ENCODE measurements at places on chromosomes 4 and X.

- no peak for DNase-seq
These were observed 47.8 kb downstream of the TMA16 start for GRCh38 chr4:163542275-163542674.

DNA sequence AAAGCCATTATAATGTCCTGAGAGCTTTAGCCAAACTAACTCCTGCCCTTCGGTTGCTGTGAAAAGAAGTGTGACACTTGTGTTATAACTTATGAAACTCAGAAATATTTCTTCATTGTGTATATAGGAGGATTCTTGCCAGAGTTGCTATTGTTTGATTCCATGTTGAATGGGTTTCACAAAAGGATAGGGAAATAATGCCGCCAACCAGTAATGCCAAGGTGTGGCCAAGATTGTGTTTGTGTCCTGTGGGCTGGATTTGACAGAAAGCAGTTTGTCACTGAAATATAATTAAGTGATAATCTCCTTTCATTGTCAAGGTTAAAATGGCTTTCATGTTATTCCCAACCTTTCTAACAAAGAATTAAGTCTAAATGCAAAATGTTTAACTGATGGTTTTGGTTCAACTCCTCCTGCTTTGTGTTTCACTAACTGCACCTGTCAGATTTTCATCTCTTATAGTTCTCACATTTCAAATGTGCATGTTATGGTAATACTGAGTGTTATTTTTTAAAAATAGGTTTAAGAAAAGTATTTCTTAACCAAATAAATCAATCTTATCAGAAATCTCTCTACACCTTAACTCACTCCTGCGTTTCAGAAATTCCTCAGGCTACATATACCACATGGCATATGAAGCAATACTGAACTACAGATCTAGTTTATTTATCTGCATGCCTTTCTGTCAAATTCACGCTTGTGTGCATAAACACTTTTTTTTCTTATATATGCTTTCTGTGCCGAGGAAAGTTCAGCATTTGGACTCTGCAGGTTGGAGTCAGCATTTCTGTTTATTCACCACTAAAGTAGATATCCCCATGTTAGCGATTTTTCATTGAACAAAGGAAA is at the start of gene CLDN22:
Gene CLDN22, minus strand, starts transcription at position 66 of the 849 bp plus-strand sequence. Its CDS starts 58 bp downstream, at position 8.
- peak; percentile 31 for DNase-seq

DNA sequence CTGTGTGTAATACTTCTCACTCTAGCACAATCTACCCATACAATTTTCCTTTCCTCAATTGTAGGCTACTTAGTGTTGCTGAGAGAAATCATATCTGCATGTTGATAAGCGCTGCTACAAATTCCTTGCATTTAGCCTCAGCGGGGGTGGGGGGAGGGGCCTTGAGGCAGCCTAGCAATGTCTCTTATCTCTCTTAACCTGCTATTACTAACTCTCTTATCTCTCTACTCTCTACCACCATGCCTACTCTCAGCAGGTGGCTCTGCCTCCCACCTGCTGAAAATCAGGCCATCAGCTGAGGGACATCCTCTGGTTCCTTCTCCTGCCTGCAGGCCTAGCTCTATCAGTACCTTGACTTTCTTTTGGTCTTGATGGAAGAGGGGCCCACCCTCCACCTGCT is 98.9 kb downstream of the GPR82 start:
- peak; percentile 73 for DNase-seq

GRCh38 chrX:4253092-4253491 is 539.6 kb upstream of the PRKX start:
- no peak for DNase-seq

Data from large intestine (tissue), 12 donors.